ENCODE measurements at places on chromosomes 7 and 10.
A peak's percentile ranks its signal among the peaks of the same experiment; 100 is the strongest.

DNA sequence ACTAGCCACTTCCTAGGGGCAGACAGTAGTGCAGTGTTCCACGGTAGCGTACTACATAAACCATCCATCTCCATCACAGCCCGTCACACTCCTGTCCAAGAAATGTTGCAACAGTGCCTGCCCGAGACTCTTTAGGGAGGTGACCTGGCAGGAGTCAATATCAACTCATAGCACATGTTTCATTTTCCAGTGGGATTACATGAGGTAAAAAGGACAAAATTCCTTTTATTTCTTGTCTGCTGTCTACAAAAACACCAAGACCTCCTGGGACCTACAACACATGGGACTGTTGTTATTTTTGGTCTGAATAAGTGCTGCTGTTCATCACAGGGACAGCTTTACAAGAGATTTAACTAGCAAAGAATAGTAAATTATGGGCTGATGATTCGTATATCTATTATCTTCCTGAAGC lies 99.9 kb downstream of the MPP7 start:
- no peak for DNase-seq

DNA sequence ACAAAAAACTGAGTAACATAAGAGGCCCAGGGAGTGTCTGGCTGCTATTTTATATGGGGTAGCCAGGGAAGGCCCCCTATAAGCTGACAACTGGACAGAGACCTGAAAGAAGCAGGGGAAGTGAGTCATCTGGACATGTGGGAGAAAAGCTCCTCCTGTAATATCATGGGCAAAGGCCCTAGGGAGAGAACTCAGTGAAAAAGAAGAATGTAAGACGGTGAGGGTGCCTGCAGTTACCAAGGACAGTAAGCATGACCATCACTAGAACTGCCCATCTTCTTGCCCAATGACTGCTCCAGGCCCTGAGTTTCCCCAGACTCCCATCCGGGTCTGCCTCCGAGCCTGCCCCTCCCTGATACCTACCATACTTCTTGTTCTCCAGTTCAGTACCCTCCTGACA lies 2.3 kb downstream of the ELMO1 start:
- no peak for DNase-seq

DNA sequence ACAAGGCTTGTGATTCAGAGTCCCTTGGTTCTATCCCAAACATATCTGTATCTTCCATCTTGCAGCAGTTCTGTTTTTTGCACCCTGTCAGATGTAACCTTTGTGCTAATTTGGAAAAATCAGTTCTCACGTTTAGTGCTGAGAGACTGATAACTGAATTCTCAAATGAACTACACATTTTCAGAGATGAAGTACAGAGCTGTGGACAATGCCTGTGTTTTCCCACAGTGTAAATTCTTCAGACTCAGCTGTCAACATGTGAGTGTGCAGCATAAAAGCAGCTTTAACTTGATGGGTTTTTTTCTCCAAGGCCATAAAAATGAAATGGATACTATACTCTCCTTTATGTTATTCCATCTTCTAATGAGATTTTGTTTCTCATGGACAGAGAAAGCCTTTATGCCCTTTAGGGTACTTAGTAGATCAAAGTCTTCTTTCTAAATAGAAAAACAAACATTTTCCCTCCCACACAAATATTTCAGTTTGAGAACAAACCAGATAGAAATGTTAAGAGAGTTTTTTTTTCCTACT lies 150.9 kb downstream of the SEMA3A start:
- DNase-seq: no peak

GRCh38 chr7:28003408-28003807 lies 177.2 kb downstream of the JAZF1 start:
- DNase-seq: no peak

DNA sequence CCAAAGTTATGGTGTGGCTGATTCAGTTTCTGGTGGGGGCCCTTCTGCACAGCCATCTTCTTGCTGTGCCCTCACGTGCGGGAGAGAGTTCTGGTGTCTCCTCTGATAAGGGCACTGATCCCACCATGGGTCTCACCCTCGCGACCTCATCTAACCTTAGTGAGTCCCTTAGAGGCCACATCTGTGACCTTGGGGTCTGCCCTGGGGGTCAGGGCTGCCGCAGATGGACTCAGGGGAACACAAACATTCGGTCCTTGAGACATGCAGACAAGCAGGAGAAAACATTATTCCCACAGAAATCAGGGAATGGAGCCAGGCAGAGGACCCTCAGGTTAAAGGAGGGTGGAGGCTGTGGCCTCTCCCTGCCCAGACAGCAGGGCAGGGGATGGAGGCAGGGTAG lies 177.9 kb downstream of the DNAJB6 start:
- DNase-seq: no peak

DNA sequence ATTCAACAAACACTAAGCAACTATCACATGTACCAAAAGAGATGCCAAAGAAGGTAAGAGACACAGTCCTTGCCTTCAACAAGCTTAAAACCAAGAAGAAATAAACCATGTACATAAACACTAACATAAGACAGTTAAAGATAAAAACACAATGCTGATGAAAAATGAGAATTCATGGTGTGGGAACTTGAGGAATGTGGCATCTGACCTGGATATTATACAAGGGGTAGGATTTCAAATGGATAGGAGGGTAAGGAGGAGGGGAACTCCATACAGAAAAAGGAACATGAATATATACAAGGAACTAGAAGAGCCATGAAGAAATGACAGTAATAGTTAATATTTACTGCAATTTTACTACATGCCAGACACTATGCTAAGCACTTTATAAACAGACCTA lies 11.0 kb downstream of the HIBADH start:
- no peak for DNase-seq

GRCh38 chr10:125103924-125104323 lies 56.4 kb downstream of the CTBP2 start:
- no peak for DNase-seq

- DNase-seq: no peak
Observed at GRCh38 chr10:78891741-78892140, 177.0 kb upstream of the ZMIZ1 start.

GRCh38 chr7:64873517-64873916 lies 29.6 kb upstream of the ZNF273 start:
- DNase-seq: no peak

GRCh38 chr7:24821045-24821753 lies 63.9 kb upstream of the GSDME start:
- peak; percentile 92 for DNase-seq

DNA sequence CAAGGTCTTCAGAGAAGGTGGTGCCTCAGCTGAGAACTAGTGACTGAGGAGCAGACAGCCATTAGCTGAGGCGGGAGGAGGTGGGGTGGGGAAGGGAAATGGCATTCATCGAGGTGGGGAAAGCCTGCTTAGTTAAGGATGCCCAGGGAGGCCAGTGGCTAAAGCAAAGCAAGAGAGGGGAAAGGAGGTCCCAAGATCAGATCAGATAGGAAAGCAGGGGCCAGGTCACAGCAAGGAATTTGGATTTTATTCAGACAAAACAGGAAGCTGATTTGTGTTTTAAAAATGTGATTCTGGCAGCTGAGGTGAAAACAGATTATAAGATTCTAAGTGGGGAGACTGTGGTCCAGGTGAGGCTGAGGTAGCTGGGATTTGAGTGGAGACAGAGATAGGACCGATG lies 45.8 kb downstream of the CNNM1 start:
- no peak for DNase-seq

DNA sequence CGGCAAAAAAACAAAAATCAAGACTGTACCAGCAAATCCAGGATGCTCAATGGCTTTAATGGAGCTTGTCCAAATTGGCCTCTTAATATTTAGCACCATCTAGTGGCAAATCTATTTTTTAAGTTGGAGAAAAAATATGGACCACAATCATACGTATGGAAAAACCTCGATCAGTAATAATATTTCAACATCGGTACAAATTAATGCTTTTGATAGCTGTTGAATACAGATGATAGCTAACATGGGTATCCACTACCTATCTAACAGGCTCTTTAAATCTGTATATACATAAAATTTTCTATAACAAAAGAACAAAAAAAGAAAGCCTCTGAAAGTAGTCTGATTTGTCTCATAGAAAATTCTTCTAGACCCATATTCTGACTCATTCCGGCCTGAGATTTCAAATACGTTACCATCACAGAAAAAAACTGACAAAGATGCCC lies 29.2 kb downstream of the COA1 start:
- peak; percentile 66 for DNase-seq

GRCh38 chr7:11298220-11298619 lies 324.5 kb downstream of the PHF14 start:
- DNase-seq: peak; percentile 17

- peak; percentile 35 for DNase-seq
Observed at GRCh38 chr7:114718861-114719260, 203.0 kb upstream of the MDFIC start.

DNA sequence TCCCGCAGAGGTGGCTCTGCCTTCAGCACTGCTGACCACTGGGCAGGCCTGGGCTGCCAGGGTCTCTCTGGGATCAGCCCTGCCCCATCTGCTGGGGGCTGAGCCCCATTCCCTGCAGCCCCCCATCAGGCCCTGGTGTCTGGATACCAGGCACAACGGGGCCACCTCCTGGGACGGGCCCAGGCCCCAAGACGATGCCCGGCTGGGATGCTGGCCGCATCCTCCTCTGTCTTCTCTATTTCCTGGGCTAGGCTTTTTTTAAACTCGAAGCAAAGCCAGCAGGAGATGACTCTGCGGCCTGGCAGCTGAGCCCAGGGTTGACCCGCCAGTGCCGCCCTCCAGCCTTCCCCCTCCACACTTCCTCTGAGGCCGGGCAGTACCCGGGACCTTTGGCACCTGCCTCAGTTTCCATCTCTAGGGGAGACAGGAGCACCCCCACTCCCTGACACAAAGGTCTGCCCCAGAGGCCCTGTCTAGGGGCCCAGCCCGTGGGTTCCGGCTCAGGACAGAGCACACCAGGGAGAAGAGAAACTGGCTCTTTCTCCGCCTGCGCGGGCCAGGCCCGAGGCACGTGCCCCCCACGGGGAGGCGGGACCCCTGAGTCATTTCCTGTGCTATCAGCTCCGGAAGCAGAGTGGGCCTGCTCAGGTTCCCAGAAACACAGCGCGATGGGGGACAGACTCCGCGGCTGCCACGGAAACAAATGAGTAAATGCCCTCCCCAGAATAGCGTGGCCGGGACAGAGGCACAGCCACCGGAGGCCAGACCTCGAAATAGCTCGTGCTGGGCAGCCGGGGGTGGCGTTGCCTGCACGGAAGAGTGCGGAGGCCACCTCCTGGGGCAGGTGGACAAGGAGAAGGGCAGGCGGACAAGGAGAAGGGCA lies 84.6 kb upstream of the PDGFA start:
- peak; percentile 95 for DNase-seq

GRCh38 chr7:142338633-142339501 lies 81.0 kb upstream of the PRSS58 start:
- no peak for DNase-seq

- DNase-seq: no peak
Observed at GRCh38 chr7:71019706-71020105, 112.2 kb upstream of the GALNT17 start.

- no peak for DNase-seq
Observed at GRCh38 chr7:154167807-154168206, 115.6 kb downstream of the DPP6 start.

DNA sequence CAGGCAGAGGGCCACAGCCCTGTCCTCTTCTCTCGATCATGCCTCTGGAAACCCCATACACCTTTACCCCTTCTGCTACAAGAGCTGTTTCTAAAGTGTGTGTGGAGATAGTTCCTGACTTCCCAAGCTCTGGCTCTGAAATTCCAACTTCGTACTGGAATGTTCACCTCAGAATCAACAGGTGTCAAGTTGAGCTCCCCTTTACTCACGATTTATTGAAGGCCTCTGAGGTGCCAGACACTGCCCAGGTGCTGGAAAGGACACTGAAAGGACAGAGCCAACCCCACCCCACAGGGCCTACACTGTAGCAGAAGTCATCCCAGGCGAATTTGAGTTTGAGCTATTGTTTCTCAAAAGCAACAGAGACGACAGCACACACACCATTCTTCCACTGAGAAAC lies 209.9 kb upstream of the FRMD4A start:
- no peak for DNase-seq

- peak; percentile 22 for DNase-seq
Observed at GRCh38 chr7:85030893-85031292, 156.0 kb downstream of the SEMA3D start.

DNA sequence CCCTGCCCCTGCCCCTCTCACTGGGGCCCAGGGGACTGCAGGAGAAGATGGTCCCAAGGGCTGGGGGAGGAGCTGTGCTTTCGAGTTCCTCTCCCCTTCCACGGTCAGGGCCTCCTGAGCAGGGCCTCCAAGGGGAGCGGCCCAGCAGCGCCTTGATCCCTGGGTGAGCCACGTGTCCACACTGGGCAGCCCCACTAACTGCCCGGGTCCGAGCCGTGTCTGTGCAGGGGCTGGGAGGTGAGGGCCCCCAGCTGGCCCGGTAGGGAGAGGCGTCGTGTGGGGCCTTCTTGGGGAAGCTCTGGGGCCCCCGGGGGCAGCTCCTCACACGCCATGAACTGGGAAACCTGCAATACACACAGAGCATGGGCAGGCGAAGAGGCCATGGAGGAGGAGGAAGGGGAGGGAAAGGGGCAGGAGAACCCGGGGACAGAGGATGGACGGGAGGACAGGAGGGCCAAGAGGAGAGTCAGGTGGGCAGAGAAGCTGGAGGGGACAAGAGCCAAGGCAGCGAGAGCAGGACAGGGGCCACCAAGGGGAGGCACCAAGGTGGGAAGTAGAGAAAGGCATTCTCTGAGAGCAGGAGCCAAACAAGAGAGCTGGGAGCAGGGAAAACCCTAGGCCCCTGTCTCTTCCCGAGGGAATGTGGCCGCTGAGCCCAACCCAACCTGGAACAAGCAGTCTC lies 32.8 kb downstream of the KCNH2 start:
- no peak for DNase-seq

- DNase-seq: no peak
Observed at GRCh38 chr10:73867126-73867807, 7.1 kb downstream of the CAMK2G start.

Measured in GM12865 (cell line).